ENCODE measurements at places on chromosomes 4 and X.

DNA sequence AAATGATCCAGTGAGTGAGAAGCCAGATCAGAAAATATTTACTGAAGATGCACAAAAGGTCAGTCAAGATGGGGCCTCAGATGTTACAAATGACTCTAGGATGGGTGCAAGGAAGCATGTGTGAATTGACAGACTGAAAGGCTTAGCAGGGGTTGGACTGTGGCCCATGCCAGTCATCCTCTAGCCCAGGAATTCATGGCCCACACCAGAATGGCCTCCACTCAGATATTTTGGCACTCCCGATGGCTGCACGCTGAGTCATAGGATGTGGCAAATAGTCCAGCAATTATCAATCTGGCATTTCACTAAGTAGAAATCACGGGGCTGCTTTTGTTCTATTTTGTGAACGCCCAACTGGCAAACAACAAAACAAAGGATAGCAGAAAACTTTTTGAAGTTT, 406.5 kb downstream of the IQCM start:
- H3K36me3 ChIP-seq: no peaks in the 10 kb centered on the region
- no peak overlapping the region for H3K4me3 ChIP-seq
- no peak for DNase-seq
- no peaks in the 10 kb centered on the region for H3K27me3 ChIP-seq

DNA sequence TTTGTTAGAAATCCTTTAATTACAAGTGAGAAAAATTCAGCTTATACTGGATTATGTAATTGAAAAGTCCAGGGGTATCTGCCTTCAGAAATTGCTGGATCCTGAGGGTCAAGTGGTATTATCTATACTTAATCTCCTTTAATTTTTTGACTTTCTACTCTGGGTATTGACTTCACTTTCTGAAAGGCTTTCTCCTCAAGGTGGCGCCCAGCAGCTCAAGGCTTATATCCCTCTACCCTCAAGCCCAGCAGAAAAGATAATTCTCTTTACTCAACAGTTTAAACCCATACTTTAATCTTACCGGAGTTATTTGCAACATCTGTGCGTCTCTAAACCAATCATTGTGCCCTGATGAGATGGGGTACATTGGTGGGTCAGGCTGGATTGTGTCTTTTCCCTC, 129.5 kb downstream of the LARP7 start:
- no peaks in the 10 kb centered on the region for H3K4me1 ChIP-seq
- no peak overlapping the region for H3K27ac ChIP-seq
- no peak overlapping the region for H3K4me3 ChIP-seq
- no peak for DNase-seq
- peaks cover 3% of the 10 kb centered on the region for H3K27me3 ChIP-seq

DNA sequence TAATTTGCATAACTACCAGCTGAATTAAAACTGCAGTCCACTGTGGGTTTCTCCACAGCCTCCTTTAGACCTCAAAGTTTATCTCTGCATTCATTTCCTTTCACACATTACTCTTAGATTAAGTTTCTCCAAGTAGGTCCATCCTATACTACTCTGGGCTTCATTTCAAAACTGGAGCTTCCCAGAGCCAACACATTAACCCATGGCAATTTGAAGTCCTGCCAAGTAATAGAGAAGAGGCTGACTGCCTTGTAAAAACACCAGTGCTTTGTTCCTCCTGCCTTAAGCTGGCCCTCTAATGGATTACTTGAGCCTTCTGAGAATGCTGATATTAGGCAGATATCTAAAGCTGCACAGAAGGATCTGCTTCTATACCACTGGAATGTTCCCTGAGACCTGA, 997.2 kb upstream of the SLIT2 start:
- no peak overlapping the region for H3K4me3 ChIP-seq
- no peaks in the 10 kb centered on the region for H3K4me1 ChIP-seq
- no peak for DNase-seq
- H3K27ac ChIP-seq: no peak overlapping the region

GRCh38 chrX:5474282-5474681, 754.4 kb downstream of the NLGN4X start:
- H3K27ac ChIP-seq: no peak overlapping the region
- no peaks in the 10 kb centered on the region for H3K27me3 ChIP-seq
- H3K36me3 ChIP-seq: no peaks in the 10 kb centered on the region
- H3K4me1 ChIP-seq: no peaks in the 10 kb centered on the region
- no peak overlapping the region for H3K4me3 ChIP-seq
- no peak for DNase-seq

DNA sequence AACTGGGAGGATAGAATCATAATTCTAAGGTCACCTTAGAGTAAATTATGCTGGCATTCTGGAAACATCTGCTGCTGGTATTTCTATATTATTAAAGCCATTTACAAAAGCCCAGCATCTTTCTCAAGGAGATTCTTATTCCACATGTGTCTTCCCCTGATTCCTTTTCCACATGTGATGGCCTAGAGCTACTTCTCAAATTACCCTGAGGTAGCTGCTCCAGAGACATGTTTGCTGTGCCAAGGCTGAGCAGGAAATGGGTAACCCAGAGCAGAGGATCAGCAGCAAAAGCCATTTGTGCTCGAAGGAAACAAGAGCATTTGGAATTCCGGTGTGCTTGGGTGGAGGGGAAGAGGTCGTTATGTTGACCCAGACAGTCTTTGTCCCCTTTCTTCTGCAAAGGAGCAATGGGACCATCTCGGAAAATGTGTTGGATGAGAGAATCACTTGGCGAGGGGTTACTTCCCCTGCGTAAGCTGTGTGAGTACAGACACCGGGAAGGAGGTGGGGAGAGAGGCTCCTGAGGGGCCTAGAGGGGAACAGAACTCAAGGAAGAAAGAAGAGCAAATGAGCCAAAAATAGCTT, 24.6 kb downstream of the TSC22D3 start:
- no peak overlapping the region for H3K27ac ChIP-seq
- no peaks in the 10 kb centered on the region for H3K36me3 ChIP-seq
- DNase-seq: no peak
- H3K27me3 ChIP-seq: no peaks in the 10 kb centered on the region
